ENCODE measurements at places on chromosomes 2 and 18.

- no peak for DNase-seq
Observed at GRCh38 chr2:39524061-39524460, 87.0 kb upstream of the MAP4K3 start.

- no peak for DNase-seq
Observed at GRCh38 chr2:28224648-28225472, 167.8 kb upstream of the FOSL2 start.

GRCh38 chr2:66701656-66702055, 266.7 kb downstream of the MEIS1 start:
- DNase-seq, result no peak

DNA sequence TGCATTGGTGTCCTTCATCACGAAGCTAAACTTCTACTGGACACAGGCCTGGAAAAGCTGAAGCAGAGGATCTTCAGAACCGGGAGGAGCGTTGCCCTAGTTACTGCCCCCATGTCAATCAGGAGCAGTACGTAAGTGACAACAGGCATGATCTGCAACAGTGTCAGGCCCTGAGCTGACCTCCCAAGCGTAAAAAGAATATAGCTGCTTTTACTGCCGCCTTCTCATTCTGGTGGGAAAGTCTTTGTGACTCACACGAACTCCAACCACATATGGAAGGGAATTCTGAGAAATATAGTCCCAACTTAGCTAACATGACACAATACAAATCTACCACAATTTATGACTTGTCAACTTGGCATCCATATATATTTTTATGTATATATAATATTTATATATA, 1007.7 kb upstream of the CDH2 start:
- no peak for DNase-seq

DNA sequence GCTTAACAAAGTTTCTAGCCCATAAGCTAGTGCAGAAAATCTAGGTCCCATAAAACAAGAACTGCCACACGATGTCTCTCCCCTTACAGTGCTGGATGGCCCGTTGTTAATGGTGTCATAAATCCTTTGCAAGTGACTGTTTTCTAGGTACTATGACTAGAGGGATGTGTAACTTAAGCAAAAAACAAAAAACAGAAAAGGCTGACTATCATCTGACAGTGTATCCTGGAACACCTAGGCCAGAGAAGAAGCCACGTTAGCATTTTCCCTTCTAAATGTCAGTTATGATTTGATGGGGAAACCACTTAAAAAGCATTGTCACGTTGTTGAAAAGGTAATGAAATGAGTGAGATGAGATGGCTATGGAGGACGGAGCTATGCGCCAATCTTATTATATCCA, 2.4 kb downstream of the CASP8 start:
- no peak for DNase-seq

- no peak for DNase-seq
Observed at GRCh38 chr2:219399716-219400478, 12.2 kb upstream of the DNPEP start.

DNA sequence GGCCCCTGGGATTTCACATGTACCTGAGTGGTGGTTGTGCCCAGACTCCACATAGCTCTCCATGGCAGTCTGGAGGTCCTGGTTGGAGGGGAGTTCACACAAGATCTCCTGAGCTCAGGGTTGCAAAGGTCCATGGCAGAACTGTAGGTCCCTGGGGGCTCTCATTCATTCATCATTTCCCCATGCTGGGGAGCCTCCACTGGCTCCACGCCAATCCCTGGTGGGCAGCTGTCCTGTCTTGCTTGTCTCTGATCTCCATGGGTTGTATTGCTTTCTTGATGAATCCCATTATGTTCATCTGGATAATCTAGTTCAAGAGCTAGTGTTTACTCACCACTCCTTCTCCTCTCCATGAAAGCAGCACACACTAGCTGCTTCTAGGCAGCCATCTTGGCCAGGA, 42.4 kb downstream of the ZSWIM2 start:
- no peak for DNase-seq

GRCh38 chr2:12442476-12442847, 274.3 kb upstream of the TRIB2 start:
- no peak for DNase-seq

GRCh38 chr2:75676464-75676863, 29.9 kb downstream of the MRPL19 start:
- no peak for DNase-seq

- no peak for DNase-seq
Observed at GRCh38 chr2:161843936-161844335, 219.7 kb downstream of the SLC4A10 start.

- DNase-seq, result no peak
Observed at GRCh38 chr2:239522002-239522739, 121.4 kb upstream of the HDAC4 start.

DNA sequence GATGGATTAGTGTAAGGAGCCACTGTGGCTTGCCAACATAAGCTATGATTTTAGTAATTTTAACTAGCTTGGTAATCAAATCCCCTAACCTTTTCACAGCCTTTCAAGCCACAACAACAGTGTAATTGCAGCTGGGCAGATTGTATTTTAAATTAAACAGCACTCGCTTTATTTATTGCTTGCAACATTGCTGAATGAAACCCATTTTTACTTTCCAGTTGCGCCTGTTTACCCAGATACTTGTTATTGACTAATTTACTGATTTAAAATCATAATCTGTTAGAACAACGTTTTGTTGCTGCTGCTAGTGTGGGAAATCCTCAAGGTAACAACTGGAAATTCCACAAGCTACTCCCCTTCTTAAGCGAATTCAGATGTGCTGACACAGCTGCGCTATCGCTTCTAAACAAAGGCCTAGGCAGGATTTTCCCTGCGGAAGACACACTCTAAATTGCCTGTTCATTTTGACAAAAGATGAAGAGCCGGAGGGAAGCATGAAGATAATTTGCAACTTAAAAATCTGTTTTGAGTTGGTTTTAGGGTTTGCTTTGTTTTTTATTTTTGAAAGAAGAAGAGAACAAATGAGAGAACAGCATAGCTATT, 283.9 kb downstream of the ALPK2 start:
- DNase-seq, result no peak

- no peak for DNase-seq
Observed at GRCh38 chr2:234983011-234983726, 31.4 kb downstream of the SH3BP4 start.

- no peak for DNase-seq
Observed at GRCh38 chr2:201985728-201986462, 47.8 kb upstream of the FZD7 start.

- no peak for DNase-seq
Observed at GRCh38 chr18:56166914-56167313, 471.5 kb downstream of the TXNL1 start.

DNA sequence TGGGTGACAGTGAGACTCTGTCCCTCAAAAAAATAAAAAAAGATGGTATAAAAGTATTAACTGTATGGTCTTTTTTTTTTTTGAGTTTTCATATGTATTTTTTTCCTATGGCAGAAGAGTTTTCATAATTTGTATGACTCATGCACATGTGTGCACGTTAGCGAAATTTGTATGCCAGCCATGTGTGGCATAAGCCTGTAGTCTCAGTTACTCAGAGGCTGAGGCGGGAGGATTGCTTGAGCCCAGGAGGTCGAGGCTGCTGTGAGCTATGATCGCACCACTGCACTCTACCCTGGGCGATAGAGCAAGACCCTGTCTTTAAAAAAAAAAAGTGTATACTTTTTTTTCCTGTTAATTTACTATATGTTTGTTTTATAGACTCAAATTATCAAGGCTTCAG, 160.8 kb downstream of the TGIF1 start:
- no peak for DNase-seq

DNA sequence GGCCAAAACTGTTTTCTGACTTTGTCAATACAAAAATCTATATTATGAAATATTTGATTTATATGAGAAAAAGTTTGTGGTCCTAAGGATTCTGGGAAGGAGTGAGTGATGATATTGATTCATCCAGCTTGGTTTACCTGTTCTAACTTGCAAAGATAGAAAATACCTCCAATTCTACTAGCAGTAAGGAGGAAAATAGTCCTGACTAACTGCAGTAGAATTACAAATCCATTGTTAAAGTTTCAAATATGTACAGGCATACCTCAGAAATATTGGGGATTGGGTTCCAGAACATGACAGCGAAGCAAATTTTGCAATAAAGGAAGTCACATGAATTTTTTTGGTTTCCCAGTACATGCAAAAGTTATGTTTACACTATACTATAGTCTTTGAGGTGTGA, 158.8 kb upstream of the CYRIA start:
- DNase-seq, result no peak

DNA sequence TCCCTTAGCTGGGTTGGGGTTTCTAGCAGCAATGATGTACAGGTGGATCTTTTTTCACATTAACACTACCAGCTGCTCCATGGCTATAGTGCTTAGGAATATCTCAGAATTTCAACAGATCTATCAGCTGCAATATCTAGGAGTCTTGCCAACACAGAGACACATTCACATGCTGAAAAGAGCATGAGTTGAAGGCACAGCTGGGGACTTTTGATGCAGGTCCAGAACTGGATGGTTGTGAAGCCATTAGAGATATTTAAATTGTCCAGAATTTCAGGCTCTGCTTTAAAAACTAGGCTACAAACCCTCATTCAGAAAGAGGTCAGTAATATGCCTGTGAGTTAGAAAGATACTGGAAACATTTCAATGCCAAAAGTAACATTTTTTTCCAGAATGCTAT, 122.2 kb upstream of the CCDC195 start:
- no peak for DNase-seq

DNA sequence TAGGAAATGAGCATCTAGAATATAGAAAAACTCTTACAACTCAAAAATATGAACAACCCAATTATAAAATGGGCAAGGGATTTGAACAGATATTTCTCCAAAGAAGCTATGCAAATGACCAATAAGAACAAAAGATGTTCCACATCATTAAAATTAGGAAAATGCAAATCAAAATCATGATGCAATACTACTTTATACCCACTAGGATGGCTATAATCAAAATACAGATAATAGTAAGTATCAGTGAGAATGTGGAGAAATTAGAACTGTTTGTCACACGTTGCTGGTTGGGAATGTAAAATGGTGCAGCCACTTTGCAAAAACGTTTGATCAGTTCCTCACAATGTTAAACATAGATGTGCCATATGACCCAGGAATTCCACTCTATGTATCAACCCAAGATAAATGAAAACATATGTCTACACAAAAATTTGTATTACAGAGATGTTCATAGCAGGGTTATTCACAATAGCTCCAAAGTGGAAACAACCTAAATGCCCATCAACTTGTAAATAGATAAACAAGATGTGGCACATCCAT, 558.4 kb downstream of the SLC4A3 start:
- DNase-seq, result no peak

- no peak for DNase-seq
Observed at GRCh38 chr2:144518748-144519596, 947 bp downstream of the ZEB2 start.

- DNase-seq, result peak; percentile 90
Observed at GRCh38 chr2:26503231-26503880, 25.4 kb upstream of the OTOF start.

DNA sequence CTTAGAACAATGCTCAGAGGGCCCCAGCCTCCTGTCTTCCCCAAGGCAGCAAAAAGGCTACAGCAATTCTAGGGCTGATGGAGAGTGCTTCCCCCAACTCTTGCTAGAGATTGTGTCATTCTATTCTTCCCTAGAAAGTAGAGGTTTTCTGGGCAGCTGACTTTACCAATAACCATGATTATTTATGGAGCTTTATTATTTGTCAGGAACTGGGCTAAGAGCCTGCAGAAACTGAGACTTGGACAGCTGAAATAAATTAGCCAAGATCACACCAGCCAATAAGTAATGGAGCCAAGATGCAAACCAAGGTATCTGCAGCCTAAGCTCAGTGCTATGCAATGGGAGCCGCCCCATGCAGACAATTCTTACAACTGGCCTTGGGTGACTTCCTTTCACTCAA, 84.8 kb downstream of the CCBE1 start:
- DNase-seq, result no peak

- DNase-seq, result no peak
Observed at GRCh38 chr2:69204654-69205053, 182.4 kb downstream of the GFPT1 start.

DNA sequence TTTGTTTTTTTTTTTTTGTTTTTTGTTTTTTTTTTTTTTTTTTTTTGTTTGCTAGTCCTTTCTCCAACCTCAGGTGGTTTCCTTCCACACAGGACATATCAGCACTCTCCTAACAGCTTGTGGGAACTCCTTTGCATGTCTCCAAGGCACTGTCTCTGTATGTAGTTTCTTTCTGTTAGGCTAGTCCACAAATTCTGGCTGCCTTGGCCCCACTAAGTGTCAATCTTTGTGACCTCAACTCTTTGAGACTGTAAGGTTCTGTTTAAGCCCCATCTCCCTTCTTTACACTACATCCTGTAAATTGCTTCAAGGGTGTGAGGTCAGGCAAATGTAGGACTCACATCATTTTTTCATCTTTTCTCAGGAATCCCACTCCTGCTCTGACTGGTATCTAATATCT, 85.1 kb downstream of the NCOA1 start:
- DNase-seq, result no peak

GRCh38 chr2:160429248-160430000, 64.2 kb downstream of the RBMS1 start:
- no peak for DNase-seq

DNA sequence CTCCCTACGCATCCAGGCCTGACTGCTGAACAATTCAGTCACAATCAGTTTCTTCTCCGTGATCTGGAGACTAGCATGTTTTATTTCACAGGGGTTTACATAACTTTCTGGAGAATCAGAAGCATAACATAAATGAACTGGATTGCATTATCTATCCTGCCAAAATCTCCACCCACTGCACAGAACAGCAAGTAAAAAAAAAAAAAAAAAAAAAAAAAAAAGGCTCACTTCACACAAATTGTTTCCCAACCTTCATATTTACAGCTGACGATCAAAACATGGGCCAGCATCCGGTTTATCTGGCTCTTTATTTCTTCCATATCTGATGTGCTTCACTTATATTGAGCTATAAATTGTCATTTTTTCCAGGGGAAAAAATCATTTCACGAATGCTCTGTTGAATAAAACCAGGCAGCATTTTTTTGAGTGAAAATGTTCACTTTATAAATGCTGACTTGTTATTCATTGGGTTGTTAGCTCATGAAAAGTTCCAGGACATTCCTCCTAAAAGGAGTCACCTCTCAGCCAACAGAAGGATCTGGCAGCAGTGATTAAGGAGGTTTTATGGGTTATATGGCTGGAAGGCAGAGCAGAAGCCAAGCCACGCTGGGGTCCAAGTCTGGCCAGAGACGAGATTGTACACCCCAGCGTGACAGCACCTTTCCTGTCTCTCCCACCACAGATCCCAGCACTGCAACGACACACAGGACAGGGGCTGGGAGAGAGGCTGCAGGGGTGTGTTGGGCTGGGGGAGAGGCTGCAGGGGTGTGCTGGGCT, 51.2 kb upstream of the GLI2 start:
- no peak for DNase-seq

- DNase-seq, result no peak
Observed at GRCh38 chr2:135256531-135257260, 204.6 kb downstream of the RAB3GAP1 start.

- no peak for DNase-seq
Observed at GRCh38 chr18:48493434-48494230, 45.2 kb upstream of the CTIF start.

DNA sequence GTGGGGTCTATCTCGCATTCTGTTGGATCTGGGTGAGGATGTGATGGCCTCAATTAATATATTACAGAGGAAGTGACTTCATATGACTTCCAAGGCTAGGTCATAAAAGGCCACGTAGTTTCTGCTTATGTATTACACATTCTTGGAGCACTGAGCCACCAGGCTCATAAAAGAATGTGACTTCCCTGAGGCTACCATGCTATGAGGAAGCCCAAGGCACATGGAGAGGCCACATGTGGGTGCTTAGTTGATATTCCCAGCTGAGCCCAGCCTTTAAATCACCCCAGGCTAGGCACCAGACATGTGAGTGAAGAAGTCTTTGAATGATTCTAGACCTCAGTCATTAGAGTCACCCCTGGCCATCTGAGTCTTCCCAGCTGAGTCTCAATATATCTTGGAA, 13.3 kb upstream of the REEP1 start:
- DNase-seq, result no peak

Data from cerebellum (tissue), 4 donors.